ENCODE measurements at places on chromosomes 5 and 9.
A peak's percentile ranks its signal among the peaks of the same experiment; 100 is the strongest.

DNA sequence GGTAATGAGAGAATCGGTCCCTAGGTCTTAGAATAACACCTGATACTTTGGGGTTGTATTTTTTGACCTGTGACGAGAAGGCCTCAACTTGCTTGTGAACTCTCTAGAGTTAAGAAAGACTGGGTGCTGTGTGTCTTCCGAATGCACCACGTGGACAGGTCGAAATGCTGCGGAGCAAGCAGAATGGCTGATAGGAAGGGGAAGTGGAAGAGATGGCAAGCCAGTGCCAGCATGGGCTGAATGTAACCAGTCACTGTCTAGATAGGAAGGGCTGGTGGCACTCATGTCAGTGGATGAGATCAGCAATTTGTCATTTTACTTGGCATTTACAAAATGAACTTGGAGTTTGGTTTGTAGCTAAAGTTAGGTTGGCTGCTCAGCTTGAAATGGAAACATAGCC, 5.6 kb downstream of the OTULINL start:
- no peak for DNase-seq

GRCh38 chr5:138241688-138242571, 28.8 kb upstream of the CDC23 start:
- no peak for DNase-seq

- no peak for DNase-seq
These were observed 1050.4 kb downstream of the MAT2B start for GRCh38 chr5:164555809-164556208.

GRCh38 chr5:161783297-161783696, 64.6 kb upstream of the GABRA1 start:
- DNase-seq: no peak

GRCh38 chr5:160556846-160557245, 135.2 kb downstream of the PTTG1 start:
- DNase-seq: no peak

DNA sequence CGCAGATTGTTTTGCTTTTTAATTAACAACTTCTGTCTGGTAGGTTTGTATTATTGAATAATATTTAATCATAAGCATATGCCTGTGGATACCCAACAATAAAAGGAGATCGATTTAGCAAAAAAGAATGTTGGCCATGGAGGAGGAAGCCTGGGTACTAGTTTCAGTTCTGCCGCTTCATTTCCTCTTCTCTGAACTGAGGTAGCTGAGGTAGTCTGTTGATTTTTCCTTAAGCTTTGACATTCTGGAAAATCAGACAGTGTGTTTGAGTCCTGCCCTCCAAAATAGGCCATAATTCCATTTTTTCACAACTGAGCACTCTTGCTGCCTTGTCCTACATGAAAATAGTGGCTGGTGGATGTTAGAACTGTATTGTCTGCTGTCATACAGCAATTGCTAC, 6.0 kb upstream of the GPR21 start:
- no peak for DNase-seq

DNA sequence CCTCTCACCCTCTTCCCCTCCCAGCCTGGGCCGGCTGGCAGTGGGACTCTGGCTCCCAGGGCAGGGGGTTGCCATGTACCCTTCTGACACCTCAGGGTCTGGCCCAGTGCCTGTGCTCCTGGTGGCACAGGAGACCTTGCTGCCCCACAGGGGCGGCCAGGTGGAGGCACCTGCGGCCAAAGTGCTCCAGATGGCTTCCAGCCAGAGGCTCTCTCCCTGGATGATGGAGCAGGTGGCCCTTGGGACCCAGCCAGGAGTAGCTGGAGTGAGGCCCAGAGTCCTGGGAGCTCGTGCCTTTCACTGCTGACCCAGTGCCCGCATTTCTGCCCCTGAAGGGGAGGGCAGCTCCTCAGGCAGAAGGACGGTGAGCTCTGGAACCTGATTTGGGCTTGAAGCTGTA, 87.3 kb downstream of the NTNG2 start:
- DNase-seq: no peak

DNA sequence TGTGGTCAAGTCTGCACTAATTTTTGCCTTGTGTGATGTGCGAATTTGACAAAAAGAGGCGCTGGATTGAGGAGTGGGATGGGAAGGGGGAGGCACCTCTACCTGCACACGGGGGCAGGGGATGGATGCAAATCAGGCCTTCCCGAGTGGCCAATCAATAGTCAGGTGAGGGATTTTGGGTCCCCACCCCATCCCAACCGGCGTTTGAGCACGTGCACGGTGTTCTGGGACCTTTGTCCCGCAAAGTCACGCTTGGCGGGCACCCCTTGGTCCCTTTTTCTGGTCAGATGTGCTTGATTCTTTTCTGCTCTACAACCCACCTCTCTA, 685 bp upstream of the ADAMTS19 start:
- no peak for DNase-seq

- no peak for DNase-seq
These were observed 5.4 kb downstream of the ATP10B start for GRCh38 chr5:160846642-160847041.

- no peak for DNase-seq
These were observed 515.9 kb downstream of the RAB3C start for GRCh38 chr5:59098743-59099142.

DNA sequence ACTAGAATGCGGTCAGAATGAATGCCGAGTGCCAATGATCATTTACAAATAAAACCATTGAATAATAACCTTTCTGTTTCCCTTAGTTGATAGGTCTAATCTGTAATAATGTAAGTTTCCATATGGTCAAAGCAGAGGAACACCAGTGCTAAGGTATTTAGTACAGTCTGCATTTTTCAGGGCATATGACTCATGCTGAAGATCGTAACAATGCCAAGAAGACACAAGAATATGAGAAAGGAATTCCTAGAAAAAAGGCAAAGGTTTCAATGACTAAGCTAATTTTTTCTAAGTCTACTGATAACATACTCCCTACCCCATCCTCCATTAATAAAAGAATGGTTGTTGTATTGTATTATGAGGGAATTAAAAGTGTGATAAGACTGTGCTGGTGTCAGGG, 2.8 kb downstream of the OR1L8 start:
- DNase-seq: no peak

- no peak for DNase-seq
These were observed 31.0 kb upstream of the NR3C1 start for GRCh38 chr5:143434261-143435209.

DNA sequence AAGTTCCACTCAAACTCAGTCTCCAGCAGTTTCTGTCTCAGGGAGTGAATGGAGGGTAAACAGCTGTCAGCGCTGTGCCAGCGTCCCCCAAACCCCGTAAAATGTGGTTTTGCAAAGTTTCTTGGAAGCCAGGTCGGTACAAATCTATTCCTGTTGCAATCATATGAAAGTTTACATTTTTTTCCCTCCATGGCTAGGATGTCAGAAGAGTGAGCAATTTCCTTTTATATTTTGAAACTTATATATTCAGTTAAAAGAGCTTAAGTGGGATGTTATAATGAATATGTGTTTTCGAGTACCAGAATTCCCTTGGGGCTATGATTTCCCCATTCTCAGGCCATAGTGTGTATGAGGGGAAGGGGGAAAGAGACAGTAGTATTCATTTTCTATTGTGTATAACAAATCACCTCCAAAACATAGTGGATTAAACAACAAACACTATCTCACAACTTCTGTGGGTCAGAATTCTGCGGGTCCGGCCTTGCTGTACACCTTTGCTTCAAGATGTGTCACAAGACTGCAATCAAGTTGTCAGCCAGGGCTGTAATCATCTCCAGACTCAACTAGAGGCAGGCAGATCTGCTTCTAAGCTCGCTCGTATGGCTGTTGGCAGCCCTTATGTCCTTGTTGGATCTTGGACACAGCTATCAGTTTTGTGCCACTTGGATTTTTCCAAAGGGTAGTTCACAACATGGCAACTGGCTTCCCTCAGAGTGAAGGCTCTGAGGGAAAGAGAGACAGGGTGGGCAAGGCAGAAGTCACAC, 107.4 kb downstream of the SNX18 start:
- no peak for DNase-seq

DNA sequence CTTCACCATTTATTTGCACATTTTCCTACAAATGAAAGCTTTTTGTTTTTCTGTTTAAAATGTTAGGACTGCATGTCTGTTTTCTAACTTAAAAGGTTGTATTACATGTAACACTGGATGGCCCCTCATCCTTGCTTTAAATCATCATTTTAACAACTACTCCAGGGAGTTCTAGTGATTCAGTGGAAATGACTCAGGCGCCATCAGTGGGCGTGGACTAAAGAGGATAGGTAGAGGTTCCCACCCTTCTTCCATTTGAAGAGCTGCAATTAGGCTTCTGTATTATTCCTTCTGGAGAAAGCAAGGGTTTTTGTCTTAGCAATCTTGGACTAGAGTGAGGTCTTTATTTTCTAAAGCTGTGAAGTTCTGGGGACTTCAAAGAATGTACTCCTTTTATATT, 213.7 kb downstream of the TMEM38B start:
- DNase-seq: no peak

DNA sequence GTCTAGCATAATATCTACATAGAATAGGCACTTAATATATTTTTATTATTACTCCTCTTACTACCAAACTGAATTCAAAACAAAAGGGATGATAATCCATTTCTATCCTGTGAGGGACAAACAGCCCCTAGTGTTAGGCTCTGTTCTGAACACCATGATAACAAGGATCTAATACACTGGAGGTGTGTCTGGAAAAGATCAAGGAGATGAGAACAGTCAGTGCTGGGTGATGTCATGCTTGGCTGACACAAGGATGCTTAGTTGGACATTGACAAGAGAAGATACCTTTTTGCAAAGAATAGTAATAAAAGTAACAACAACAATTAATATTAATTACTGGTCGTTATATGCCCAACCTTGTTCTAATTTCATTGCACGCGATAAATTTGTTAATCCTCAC, 458.7 kb downstream of the EBF1 start:
- DNase-seq: no peak

DNA sequence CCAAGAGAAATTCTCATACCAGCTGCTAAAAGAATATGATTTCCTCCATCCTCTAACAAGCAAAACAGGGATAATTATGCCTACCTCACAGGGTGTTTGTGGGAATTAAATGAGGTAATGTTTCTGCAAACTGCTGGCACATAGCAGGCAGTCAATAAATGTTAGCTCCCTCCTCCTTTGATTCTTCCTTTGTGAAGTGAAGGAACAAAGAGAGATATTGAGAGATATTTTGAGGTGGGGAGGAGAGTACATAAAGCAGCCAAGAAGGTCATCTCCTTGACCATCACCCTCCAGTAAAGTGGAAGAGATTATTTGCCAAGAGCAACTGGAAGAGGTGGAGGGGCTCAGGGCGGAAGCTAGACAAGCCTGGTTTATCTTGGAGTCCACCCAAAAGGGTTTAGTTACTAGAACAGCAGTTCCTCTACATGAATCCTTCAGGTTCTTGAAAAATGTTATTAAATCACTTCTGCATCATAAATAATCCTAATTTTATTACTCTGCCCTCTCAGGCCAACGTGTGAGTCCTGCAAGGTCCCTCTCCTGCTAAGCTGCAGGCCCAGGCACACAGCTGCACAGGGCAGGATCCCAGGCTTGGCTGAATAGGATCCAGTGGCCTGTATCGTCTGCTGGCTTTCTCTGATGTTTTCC, 35.0 kb upstream of the TLE1 start:
- no peak for DNase-seq

GRCh38 chr5:56900858-56901578, 8.4 kb upstream of the SETD9 start:
- peak; percentile 40 for DNase-seq

GRCh38 chr5:118520771-118521415, 467.5 kb downstream of the DTWD2 start:
- no peak for DNase-seq
